Dermis microvascular lymphatic vessel endothelial cell (primary cell): ENCODE measurements at places on chromosomes 6 and 20.

DNA sequence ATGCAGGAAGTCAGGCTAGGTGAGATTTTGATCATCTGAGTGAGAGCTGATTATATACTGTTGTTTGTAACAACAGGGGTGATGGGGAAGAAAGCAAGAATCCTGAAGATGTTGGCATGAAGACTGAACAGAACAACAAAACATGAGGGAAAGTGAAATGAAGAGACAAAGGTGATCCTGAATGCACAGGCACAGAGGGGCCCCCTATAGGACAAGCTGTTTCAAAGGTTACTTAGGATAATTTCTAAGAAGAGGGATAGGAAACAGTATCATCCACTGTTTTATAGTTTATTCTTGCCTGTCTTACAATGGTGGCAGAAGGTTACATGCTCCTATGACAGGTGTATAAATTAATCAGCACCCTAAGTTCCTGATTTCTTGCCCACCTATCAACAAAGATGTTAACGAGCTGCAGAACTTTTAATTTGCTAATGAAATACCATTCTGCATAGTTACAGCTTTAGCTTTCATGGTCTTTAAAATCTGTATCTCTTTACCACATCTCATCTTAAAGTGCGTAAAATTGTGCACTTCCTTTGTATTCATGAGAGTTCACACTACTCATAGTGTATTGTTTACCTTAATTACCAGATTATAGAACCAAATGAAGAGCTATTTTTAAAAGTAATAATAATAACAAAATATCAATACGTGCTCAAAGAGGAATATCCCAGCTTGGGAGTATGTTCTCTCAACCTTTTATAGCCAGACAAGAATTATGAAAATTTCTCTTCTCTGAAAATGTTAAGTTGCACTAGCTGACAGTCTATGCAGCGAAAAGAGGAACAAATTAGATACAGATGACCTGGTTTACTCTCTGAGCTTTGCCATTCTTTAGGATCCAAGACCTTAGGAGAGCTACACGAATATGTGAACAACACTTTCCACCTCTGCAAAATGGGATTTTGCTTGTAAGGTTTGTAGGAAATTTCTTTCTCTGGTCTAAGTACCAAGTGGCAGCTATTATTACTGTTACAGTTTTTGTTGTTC lies 192.5 kb downstream of the EDN1 start:
- no peak for DNase-seq

- DNase-seq, result no peak
Measured at GRCh38 chr6:122788663-122789181, 336 bp upstream of the SMPDL3A start.

- DNase-seq, result no peak
Measured at GRCh38 chr6:113362301-113363047, 494.7 kb upstream of the MARCKS start.

DNA sequence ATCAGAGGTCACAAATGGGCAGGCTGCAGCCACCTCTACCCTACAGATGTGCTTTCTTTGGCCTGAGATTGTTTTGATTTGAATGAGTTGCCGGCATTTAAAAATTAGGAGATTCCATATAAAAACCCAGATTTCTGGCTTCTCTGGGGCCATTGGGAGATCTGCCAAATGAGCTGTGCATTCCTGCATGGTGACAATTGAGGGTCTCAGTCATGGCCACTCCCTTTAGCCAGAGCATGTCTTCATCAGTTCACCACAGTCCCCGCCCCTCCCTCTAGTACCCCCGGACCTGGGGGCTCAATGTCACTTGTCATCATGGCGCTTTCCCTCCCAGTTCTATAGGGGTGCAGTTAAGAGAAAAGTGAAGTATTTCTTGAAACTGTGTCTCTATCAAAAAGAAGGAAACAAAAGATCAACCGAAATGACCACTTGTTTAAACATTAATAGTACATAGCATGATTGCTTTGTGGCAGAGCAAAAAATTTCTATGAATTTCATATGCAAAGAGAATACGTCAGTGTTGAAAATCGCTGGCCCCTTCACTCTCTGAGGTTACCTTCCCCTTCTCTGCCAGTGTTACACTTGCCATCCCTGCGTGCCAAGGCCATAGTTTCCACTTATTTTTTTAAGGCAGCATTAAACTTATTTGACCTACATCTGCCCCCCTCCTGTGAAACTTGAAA lies 21.1 kb downstream of the EYA2 start:
- no peak for DNase-seq

DNA sequence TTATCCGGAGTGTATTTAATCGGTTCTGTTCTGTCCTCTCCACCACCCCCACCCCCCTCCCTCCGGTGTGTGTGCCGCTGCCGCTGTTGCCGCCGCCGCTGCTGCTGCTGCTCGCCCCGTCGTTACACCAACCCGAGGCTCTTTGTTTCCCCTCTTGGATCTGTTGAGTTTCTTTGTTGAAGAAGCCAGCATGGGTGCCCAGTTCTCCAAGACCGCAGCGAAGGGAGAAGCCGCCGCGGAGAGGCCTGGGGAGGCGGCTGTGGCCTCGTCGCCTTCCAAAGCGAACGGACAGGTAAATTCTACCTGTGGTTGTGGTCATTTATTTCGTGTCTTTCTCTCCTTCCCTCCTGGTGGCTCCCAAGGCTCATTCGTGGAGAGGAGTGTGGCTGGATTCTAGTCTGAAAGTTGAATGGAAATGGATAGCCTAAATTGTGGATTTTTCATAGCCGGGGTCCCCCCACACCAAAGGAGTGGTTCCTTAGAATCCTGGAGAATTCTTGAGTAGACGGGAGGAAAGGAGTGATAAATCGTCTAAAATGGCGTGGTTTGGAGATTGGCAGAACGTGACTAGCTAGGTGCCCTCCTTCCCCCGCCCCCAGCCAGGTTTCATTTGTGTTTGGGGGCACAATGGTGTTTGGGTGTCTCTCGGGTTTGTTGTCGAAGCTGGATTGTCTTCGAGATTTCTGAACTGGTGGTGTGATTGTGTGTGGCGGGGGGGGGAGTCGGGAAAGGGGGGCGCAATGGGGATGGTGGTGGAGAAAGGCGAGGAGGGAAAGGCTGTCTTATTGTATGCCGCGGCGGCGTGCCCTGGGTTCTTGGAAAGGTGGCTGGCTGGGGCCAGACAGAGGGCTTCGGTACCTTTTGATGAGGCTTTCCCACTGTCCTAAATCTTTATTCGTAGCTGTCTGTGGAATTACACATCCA lies 673 bp downstream of the MARCKS start:
- DNase-seq, result peak; percentile 60

DNA sequence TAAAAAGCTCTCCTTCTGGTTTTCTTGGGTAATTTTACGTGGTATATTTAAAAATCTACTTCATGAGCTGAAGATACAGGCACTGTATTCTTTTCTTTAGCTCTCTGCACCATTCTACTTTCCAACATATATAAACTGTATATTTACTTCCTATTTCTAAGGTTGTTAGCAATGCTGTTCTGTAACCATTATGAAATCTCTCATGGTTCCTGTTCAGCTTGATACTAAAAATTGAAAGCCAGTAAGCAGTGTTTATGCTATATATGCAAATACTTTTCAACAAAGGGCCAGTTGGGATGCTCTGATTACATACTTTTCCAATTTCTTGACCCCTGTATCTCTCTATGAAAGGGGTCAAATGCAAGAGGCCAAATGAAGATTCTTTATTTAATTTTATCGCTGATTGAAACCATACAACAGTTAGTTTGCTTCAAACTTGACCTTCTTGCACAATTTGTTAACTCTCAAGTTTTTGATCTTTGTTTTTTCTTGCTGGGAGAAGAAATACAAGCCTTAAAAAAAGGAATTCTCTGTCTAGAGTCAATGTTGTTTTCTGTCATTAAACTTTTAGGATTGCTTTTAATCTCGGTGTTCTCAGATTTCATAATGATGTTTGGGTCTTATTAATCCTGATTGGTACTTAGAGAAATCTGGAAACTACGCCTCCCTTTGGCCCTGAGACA lies 223.2 kb downstream of the PRL start:
- DNase-seq, result no peak

DNA sequence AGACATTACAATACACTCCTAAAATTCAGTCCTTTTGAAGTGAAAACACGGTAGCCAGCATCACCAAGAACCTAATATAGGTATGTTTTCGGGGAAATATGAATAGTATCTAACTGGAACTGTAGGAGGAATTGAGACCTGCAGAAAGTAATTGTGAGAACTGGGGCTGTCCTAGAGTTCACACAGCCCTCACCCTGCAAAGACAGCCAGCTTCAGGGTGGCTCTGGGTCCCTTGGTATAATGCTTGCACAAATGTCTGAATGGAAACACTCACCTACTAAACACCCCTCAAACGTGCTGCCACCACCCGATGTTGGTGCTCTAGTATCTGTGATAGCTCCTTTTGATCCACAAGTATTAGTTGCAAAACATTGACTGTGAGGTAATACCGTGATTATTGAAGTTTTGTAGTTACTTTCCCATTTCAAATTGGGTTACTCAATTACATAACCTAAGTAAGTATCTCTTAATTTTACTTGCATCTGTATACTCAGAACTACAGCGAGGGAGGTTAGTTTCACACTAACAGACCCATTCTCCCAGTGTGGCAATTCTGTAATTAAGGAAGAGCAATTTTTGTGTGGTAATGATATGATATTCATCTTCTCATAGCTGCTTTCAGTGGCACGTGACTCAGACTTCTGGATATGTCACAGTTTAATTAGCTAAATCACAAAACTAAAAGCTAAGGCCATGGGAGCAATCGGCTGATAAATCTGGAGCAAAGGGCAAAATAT lies 129.5 kb downstream of the INSM1 start:
- DNase-seq, result no peak

- peak; percentile 85 for DNase-seq
Measured at GRCh38 chr6:39426073-39426456, 103.6 kb upstream of the KCNK16 start.

GRCh38 chr6:48817333-48818051 lies 645.6 kb downstream of the MMUT start:
- no peak for DNase-seq

DNA sequence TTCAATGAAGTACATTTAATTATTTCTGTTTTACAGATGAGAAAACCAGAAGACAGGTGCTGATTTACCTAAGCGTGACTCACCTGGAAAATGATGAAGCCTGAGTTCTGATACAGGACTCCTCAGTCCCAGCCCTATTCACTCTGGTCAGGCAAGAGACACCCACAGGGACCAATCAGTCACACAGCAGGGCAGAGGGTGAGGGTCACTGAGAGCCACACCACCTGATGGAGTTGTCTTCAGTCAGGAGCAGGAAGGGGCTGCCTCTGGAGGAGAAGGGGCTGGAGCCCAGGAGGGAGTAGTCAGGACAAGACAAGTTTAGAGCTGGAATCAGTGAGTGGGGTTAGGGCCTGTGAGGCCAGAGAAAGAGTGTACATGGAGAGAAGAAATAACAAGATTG lies 251.2 kb upstream of the MOCS1 start:
- no peak for DNase-seq

DNA sequence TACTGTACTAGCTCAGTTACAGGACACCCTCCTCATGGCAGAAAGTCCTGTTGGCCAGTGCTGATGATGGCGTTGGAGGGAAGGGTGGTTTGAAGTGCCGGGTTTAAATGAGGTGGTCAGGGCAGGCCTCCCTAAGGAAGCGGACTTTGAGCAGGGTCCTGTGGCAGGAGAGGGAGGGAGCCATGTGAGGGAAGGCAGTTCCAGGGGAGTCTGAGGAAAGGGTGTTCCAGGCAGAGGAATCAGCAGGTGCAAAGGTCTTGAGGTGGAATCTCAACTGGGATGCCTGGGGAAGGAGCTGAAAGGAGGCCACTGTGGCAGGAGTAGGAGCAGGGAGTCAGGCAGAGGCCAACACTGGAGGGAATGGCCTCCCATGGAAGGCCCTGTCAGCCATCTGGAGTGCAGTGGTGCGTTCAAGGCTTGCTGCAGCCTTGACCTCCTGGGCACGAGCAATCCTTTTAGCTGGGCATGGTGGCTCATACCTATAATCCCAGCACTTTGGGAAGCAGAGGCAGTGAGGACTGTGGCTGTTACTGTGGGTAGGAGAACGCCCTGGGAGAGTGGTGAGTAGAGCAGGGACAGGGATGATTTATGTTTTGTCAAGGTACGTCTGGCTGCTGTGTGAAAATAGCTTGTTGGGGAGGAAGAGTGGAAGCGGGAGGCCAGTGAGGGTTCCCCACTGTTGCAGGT lies 26.2 kb downstream of the VSTM2L start:
- no peak for DNase-seq

DNA sequence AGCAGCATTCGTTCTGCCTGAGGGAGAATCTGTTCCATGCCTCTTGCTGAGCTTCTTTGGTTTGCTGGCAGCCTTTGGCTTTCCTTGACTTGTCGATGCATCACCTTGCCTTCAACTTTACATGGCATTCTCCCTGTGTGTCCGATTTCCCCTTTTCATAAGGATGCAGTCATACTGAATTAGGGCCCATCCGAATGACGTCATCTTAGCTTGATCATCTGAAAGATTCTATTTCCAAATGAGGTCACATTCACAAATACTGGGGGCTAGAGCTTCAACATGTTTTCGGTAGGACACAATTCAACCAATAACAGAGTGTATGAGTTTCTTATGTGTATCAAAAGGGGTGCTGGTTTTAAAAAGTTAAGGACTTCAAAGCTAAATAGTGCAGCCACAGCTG lies 27.8 kb upstream of the HECA start:
- no peak for DNase-seq

DNA sequence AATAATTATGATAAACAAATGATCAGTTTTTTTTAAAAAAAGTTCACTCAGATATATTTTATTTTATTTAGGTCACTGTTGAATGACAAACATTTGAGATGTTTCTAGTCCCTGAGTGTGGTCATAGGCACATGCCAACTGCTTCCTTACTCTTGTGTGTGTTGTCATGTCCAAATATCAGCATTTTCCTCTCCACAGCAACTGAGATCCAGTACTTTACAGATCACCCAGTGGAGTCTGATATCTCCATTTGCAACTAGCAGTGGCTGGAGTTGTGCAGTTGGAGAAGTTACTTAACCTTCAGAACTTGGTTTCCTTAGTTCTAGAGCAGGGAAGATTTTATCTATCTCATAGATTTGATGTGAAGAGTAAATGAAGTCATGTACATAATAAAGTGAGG lies 101.3 kb downstream of the MYB start:
- no peak for DNase-seq

GRCh38 chr6:125743604-125744003 lies 5.8 kb upstream of the HEY2 start:
- no peak for DNase-seq

GRCh38 chr6:148818939-148819575 lies 72.2 kb downstream of the UST start:
- no peak for DNase-seq

DNA sequence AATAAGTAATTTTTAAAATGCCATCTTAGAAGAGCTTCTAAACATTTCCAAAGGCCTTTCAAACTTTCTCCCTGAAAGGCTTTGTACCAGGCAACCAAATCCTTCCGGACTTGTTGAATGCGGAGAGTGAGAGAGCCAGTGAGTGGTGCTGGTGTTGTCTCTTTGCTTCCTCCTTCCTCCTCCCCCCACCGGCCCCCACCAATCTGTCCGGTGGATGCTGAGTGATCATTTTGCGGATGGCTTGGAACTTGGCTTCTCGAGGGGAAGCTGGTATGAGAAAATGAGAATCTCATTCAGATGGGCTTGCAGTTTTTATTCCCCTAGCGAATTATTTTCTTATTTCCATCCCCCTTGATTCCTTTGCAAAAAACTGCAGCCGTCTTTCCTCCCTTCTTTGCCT lies 97.3 kb downstream of the ANKRD60 start:
- DNase-seq, result no peak

- DNase-seq, result no peak
Measured at GRCh38 chr6:151550618-151551017, 56.8 kb downstream of the CCDC170 start.
